ENCODE measurements at places on chromosomes 3 and 15.

- DNase-seq: no peak
Observed at GRCh38 chr15:36323615-36324014, 255.8 kb upstream of the CDIN1 start.

DNA sequence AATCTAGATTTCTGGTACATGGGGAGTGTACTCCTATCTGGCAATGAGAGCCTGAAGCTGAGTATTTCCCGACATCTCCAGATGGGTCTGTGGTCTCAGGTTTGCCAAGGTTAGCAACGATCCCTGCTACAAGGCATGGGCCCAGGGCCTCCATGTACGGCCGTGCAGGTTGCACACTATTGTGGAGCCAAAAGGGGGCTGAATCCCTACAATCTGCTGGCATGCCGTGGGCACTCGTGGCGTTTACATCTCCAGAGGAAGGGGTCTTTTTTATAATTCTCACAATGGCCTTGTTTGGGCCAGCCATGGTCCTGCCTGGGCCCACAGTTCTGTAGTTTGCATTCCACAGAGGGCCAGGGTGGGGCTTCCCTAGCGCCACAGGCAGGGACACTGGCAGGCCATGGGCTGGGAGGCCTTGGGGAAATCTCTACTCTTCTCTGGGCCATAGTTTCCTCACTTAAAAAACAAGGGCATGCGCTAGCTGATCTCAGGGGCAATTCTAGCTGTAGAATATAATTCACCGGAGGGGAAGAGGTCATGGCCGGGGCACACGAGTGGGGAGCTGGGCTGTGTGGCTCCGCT lies 68.9 kb upstream of the TLE3 start:
- no peak for DNase-seq

DNA sequence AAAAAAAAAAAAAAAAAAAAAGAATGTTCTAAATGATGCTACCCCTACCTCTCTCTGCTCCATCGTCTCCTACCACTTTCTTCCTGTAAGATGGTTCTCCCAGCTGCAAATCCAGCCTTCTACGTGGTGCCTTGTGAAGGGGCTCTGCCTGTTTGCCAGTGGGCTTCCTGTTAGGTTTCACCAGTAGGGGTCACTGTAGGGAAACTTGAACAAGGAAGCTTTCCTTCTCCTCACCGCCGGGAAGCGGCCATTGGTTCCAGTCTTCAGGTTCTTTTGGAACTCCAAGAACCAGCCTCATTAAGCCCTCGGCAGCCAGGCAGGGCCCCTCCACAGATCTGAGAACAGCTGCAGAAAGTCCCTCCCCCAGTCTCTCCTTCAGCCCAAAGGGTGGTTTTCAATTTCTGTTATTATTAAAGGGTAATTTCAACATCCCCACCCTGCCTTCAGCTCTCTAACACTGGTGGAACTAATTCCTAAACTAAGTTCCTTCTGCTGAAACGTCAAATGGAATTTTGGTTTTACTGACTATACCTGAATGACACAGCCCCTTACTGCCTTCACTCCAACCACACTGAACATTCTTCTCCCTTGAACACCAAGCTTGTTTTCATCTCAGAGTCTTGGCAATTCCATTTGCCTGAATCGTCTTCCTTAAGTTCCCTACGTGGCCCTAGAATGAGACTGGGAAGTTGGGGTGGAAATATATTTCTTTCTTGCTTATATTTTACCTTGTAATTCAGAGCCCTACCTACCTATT lies 13.5 kb downstream of the MCCC1 start:
- peak; percentile 2 for DNase-seq

GRCh38 chr3:109177908-109178307 lies 41.4 kb downstream of the C3orf85 start:
- DNase-seq: no peak

DNA sequence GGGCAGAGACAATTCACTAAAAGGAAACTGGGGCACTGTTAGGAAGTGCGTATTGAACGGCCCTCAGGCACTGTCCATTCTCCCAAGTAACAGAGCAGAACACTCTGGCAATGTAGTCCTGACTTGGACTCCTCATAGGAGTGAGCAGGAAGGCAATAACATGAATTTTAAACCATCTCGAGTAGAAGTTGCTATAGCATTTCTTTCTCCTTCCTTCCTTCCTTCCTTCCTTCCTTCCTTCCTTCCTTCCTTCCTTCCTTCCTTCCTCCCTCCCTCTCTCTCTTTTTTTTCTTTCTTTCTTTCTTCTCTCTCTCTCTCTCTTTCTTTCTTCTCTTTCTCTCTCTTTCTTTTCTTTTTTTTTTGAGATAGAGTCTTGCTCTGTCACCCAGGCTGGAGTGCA lies 46.4 kb upstream of the TRA2B start:
- no peak for DNase-seq

- no peak for DNase-seq
Observed at GRCh38 chr15:48717458-48717857, 71.9 kb upstream of the FBN1 start.

DNA sequence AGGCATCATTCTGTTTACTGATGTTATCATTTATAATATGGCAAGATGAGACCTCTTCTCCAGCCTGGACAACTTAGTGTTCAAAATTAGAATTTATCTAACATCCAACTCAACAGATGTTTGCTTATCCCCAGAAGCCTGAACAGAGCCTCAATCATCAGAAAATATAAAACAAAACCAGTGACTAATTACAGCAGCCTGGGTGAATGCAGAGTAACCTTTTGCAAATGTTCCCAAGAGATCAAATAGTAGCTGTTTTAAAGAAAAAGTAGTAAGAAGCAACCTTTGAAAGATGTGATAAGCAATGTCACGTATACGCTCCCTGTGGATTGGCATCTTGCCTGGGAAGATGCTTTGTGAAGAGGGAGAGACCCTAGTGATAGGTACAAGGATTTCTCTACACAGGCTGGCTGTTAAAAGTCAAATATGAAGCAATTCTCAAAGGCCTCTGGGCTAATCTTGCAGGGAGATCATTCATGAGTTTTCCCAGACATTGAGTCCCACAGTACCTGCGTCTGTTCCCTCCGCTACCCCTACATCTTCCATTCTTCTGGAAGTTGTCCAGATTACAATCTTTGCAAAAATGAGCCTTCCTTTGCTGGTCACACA lies 39.3 kb upstream of the PRICKLE2 start:
- no peak for DNase-seq

- DNase-seq: no peak
Observed at GRCh38 chr3:52831500-52832301, 1.2 kb upstream of the ITIH4 start.

DNA sequence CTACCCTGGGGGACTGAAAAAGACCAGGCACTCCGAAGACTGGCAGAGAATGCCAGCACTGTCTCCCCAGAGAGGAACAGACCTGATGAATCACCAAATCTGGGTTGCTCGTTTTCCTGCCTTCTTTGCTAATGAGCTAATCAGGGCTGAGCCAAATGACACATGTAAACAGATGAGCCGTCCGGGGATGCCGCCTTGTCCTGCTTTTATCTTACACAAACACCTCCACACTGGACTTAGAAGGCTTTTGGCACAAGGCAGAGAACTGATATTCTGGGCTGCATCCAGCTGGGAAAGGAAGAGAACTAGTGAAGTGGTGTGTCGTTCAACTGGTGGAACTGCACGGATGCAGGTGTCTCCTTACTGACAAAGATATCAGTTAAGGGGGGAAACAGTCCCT lies 88.1 kb downstream of the MECOM start:
- no peak for DNase-seq

GRCh38 chr3:107753494-107753893 lies 230.7 kb downstream of the BBX start:
- peak; percentile 4 for DNase-seq

DNA sequence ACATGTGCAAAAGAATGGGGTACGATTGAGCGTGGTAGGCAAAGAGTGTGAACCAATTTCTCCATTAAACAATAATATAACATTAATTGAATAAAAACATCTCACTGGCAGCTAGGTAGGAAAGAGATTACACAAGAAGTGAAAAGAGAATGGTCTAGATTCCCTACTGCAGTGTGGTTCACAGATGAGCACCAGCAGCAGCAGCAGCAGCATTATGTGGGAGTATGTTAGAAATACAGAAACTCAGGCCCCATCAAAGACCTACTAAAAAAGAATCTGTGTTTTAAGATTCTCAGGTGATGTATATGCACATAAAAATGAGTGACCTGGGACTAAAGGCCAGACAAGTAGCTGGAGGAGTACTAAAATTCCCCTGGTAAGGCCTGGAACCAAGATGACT lies 118.2 kb downstream of the ADAM10 start:
- DNase-seq: no peak

DNA sequence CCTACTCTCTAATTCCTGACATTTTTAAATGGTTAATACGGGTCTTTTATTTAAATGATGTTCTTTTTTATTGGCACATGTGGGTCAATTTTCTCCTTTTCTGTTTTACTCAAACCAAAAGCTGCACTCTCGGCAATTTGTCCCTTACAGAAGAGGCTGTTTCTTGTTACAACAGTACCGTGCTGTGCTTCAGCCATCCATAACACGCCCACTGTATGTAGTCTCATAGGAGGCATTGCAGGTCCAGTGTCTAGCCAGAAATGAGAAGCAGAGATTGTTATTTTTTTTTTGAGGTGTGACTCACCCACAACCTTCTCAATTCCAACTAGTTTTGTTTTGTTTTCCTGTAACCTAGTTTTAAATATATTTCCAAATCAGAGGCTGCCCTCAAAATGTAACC lies 164.6 kb downstream of the GMNC start:
- DNase-seq: no peak

GRCh38 chr3:62203152-62203551 lies 170.2 kb downstream of the FEZF2 start:
- no peak for DNase-seq

DNA sequence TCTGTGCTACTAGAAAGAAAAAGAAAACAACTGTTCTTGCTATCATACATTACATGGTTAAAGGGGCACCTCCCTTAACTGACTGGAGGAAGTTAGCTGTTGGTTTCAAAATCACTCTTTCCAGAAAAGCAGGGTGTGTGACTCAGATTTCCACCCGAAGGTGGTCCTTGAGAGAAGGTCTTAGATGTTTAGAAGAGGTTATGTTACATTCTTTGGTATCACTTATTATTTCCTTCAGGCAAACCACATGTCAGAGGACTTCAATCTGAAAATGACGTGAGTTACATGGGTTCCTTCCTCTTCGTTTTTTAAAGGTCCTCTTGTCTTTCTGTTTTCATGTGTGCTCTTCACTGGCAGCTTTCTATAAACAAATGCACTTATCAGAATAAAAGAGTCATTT lies 307.9 kb upstream of the CBLB start:
- DNase-seq: peak; percentile 90

- no peak for DNase-seq
Observed at GRCh38 chr3:195921334-195921791, 13.0 kb upstream of the TNK2 start.

DNA sequence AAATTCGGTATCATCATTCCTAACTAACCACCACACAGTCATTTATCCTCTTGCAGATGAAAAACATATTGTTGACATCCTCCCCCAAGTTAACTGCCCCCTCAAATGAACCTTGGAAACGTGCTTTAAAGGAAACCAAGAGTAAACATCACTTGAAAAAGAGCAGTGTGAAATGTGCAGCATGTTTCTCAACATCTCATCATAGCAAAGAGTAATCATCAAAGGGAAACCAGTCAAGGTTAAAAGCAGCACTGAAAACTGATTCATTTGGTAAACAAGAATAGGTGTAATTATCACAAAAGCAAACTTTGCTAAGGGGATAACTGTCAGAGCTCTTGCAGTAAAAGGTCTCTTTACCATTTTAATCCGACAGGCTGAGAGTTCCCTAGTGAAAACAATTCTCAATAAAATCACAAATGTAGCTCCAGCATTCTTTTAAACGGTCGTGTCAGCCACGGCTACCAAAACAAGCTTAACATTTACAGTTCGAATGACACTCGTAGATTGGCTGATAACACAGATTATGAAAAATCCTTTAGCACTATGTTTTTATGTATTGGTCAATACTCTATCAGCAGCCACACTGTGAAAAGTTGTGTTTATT lies 461.0 kb downstream of the GBE1 start:
- no peak for DNase-seq

DNA sequence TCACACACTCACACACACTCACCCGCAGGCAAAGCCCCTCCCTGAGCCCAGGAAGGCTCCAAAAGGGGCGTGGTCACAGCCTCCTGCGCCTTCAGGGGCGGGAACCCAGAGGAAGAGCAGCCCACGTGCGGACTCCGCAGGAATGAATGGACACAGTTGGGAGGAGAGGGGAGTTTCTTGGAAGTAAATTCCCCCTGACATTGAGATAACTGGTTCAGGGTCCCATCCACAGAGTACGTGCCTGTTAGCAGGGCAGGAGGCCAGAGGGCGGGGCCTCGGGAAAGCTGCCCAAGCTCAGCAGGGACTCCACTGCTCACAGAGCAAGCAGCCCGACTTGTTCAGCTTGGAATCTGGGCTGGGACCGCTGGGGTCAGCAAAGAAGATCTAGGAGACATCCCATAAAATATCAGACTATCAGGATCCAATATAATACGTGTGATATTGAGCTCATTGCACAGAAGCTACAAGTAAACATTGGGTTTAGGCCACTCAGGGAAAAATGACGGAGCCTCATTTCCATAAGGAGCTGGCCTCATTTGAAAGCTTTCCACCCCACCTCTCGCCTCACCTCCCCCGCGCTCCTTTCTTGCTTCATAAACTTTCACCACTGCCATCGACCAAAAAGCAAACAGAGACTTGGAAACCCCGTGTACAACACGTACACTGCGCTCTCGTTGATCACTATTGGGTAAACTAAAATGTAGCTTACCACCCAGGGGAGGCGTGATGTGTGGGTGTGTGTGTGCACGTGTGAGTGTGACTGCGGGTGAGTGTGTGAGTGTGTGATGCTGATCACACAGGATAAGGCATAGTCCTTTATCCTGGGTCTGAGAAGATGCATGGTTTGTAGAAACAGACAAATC lies 36.0 kb downstream of the TM2D3 start:
- no peak for DNase-seq

GRCh38 chr3:133799794-133800585 lies 5.6 kb upstream of the SRPRB start:
- no peak for DNase-seq

DNA sequence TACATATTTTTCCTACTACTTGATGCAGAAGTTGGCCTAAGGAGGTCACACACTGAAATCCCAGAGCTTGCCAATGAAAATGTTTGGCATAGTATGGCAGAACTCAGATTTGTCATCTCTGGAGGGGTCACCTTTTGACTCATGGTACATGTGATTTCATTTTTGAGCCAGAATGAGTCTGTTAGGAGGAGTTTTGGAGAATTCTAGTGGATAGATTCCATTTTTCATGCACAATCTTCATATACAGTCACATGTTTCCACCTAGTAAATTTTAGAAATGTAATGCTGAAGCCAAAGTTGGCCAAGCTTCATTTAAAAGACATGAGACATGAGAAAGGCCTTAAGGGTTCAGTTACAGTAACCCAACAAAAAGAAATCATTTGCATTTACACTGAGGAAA lies 97.8 kb upstream of the IGSF10 start:
- DNase-seq: no peak

DNA sequence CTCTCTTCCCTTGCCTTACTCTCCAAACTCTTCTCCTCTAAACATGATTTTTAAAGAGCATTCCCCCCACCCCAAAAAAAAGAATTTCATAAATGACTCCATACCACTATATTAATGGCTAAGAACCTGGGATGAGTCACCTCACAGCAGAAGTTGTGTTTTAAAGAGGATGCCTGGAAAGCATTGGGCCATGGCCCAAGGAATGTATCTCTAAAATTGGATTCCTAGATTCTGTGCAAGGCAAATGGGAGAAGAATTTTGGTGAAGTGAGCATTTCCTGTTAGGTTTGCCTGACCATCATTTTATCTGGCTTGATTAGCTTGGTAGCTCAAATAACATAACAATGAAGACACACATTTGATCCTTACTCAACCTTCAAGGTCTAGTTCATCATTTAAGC lies 251.4 kb downstream of the NR1D2 start:
- DNase-seq: no peak
